Activated naive CD8-positive, alpha-beta T cell treated with anti-CD3 and anti-CD28 coated beads, Interleukin-2, amount 10 ng/mL, durations not matched to agents 7 days and 5 days (primary cell): ENCODE measurements at places on chromosomes 4 and X. TPM values are rescaled to one million over a fixed set of nuclear protein-coding genes. Genes with fewer than 3 reads are reported as not detected.

DNA sequence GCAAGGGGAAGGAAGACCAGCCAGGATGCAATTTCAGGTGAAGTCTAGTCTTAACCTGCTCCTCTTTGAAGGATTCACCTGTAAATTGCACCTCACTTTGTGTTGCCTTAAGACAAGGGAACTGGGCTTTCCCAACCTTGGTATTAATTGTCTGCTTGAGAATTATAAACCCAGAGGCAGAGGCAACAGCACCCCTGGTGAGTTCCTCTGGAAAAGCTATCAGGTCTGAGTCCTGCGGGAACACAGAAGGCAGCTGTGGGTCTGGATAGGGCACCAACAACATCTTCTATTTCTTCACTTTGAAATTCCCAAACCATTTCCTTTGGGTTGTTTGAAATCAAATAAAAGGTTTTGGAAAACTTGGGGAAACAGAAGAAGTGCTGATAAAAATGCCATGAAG is 109.2 kb upstream of the NPY2R start:
- no peak for DNase-seq
- H3K27me3 ChIP-seq, result no peaks in the 10 kb centered on the region
- H3K27ac ChIP-seq, result no peak overlapping the region
- no peaks in the 10 kb centered on the region for H3K36me3 ChIP-seq
- no peak overlapping the region for H3K4me3 ChIP-seq
- H3K4me1 ChIP-seq, result no peaks in the 10 kb centered on the region

DNA sequence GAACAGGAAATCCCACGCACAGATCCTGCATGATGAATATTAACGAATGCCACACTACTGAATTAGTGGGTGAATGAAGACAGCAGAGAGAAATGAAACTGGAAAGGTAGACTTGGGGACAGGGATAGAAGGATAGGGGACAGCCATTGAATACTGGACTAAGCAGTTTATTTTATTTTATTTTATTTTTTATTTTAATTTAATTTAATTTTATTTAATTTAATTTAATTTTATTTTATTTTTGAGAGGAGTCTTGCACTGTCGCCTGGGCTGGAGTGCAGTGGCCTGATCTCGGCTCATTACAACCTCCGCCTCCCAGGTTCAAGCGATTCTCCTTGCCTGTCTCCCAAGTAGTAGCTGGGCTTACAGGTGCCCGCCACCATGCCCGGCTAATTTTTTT is 385.2 kb downstream of the GPAT3 start:
- H3K4me3 ChIP-seq, result no peak overlapping the region
- no peak overlapping the region for H3K27ac ChIP-seq
- peaks cover 2% of the 10 kb centered on the region for H3K27me3 ChIP-seq
- no peak for DNase-seq
- H3K36me3 ChIP-seq, result no peaks in the 10 kb centered on the region

- no peak overlapping the region for H3K27ac ChIP-seq
- no peaks in the 10 kb centered on the region for H3K27me3 ChIP-seq
- no peak overlapping the region for H3K4me3 ChIP-seq
- H3K36me3 ChIP-seq, result no peaks in the 10 kb centered on the region
- DNase-seq, result no peak
Measured at GRCh38 chr4:76072760-76073159, 1.7 kb upstream of the ART3 start.

GRCh38 chrX:130636277-130636676 is 234.5 kb downstream of the RBMX2 start:
- no peaks in the 10 kb centered on the region for H3K36me3 ChIP-seq
- H3K27me3 ChIP-seq, result no peaks in the 10 kb centered on the region
- H3K4me1 ChIP-seq, result no peaks in the 10 kb centered on the region
- no peak overlapping the region for H3K4me3 ChIP-seq
- H3K27ac ChIP-seq, result no peak overlapping the region
- DNase-seq, result no peak

DNA sequence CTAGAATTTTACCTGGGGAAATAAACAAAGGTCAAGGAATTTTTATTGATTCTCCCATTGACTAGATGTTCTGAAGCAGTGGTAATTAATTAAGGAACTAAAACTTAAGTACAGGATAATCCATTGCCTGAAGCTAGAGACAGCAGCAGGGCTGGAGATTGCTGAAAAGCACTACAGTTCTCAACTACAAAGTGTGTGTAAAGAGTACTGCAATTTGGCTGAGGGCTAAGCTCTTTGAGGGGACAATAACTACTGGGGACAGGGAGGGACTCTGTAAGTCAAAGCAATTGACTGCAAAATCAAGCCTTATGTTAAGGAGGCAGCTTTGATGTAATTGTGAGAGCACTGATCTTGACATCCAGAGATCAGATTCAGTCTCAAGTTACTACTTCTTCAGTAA is 260.4 kb downstream of the GALNTL6 start:
- DNase-seq, result no peak
- no peaks in the 10 kb centered on the region for H3K4me1 ChIP-seq
- H3K36me3 ChIP-seq, result no peaks in the 10 kb centered on the region
- H3K27me3 ChIP-seq, result no peaks in the 10 kb centered on the region
- no peak overlapping the region for H3K4me3 ChIP-seq

- H3K4me1 ChIP-seq, result no peaks in the 10 kb centered on the region
- H3K4me3 ChIP-seq, result no peak overlapping the region
- H3K27ac ChIP-seq, result no peak overlapping the region
- H3K36me3 ChIP-seq, result no peaks in the 10 kb centered on the region
Measured at GRCh38 chr4:4659871-4660651, 118.2 kb upstream of the STX18 start.

The RAB40AL gene
- 0.33 TPM for total RNA-seq

The MAGEB1 gene
- total RNA-seq, result not detected

The CBLL2 gene
- total RNA-seq, result not detected
